ENCODE measurements at places on chromosomes 7 and 10.
A peak's percentile ranks its signal among the peaks of the same experiment; 100 is the strongest.

- DNase-seq, result peak; percentile 36
Observed at GRCh38 chr10:117226813-117227451, 14.0 kb upstream of the SLC18A2 start.

GRCh38 chr7:2108501-2109250 lies 124.1 kb downstream of the MAD1L1 start:
- DNase-seq, result no peak

DNA sequence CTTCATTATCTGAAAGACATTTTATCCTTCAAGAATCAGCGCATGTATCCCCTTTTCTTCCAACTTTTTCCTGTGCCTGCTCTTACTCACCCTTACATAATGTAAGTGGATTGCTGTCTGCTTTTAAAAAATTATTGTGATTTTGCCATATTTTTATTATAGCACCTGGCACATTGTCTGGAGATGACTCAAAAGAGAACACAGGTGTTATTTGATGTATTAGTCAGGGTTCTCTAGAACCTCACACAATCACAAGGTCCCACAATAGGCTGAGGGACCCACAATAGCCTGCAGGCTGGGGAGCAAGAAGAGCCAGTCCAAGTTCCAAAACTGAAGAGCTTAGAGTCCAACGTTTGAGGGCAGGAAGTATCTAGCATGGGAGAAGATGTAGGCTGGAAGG lies 390.0 kb downstream of the EXOC4 start:
- DNase-seq, result no peak

DNA sequence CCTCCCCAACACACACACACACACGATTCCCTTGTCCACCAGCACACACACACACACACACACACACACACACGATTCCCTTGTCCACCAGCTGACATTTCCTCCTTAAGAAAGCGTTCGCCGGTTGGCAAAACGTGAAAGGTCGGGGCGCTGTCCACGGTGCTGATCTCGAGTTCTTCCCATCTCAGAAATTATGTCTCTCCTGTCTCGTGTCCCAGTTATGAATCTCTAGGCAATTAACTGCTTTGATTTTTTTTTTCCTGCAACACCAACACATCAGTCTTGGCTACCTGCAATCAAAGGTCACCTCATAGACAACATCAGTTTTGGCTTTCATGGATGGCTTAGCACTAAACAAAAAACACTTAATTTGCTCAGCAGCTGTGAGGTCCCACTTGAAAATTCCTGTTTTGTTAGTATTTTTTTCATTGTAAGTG lies 1.9 kb downstream of the INA start:
- DNase-seq, result peak; percentile 28

GRCh38 chr10:132705943-132706342 lies 80.0 kb downstream of the NKX6-2 start:
- DNase-seq, result no peak

- DNase-seq, result no peak
Observed at GRCh38 chr7:157355784-157356511, 19.1 kb downstream of the DNAJB6 start.

DNA sequence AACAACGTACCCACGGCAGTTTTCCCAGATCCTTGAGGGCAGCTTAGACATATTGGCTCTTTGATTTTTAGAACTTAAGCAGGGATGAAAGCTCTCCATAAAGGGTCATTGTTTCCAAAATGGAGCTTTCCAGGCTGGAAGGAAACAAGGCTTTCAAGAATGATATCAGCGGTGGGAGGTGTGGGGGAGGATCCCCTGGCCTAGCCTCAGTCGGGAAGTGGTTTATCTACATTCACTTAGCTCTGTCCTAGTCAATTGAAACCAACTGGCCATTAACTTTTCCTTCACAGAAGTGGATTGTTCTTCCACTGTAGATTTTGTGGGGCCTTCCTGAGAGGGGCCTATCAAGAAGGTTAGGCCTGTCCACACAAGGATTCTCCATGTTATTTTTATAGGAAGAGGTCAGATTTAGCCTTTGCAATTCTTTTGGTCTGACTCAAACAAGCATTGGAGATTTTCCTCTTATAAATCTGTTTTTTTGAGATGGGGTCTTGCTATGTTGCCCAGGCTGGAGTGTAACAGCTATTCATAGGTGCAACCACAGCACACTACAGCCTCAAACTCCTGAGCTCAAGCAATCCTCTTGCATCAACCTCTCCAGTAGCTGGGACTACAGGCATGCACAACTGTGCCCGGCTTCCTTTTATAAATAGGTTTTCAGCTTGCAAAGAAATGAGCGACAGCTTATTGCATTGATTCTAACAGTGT lies 343.5 kb downstream of the LRMDA start:
- no peak for DNase-seq
